ENCODE measurements at places on chromosomes 2 and 18. TPM values are rescaled to one million over a fixed set of nuclear protein-coding genes. Genes with fewer than 3 reads are reported as not detected.

PHLPP1 gene
- total RNA-seq = 21.1 TPM

DYNAP gene
- total RNA-seq = not detected

- DNase-seq = no peak
Measured at GRCh38 chr2:40165509-40165844, 286.4 kb downstream of the SLC8A1 start.

B3GNT7 gene
- total RNA-seq = 14.0 TPM

ABCG5 gene
- not detected for total RNA-seq

GRCh38 chr2:213187386-213187785 lies 36.0 kb upstream of the IKZF2 start:
- DNase-seq = no peak

CWC22 gene
- 35.2 TPM for total RNA-seq

DNA sequence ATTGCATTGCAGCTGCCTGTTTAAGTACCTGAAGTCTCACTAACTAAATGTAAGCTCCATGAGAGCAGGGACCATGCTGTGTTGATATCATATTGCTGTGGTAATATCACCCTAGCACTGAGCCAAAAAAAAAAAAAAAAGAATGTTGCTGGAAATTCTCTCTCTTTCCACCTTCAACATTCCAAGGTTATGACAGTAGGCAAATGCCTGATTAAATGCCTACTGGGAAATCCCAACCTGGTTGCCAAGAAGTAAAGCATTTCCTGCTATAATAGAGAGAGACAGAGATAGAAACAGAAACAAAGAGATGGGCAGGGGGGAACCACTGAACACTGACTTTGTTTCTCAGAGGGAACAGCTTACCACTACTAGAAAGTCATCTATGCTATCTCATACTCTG lies 1604.2 kb downstream of the LRP1B start:
- no peak for DNase-seq

DNA sequence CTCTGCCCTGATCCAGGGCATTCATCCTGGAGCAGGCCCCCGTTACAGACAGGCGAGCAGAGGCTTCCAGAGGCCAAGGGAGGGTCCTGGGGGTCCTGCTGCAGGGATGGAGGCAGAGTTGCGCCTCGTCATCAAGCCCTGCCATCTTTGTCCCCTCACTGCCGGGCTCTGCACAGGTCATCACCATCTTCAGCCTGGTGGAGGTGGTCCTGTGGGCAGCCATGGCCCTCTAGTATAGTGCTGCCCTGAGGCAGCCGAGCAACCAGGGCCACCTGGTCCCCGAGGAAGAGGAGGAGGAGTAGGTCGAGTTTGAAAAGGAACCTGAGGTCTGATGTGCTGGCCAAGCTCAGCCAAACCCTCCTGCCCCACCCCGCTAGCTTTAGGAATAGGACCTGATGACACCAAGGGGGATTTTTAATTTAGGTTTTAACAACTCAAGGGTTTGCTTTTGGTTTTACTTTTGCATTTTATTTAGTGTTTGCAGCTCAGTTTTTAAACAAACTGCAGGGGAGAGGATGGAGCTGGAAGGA lies 8.8 kb upstream of the ALPI start:
- DNase-seq = no peak

DNA sequence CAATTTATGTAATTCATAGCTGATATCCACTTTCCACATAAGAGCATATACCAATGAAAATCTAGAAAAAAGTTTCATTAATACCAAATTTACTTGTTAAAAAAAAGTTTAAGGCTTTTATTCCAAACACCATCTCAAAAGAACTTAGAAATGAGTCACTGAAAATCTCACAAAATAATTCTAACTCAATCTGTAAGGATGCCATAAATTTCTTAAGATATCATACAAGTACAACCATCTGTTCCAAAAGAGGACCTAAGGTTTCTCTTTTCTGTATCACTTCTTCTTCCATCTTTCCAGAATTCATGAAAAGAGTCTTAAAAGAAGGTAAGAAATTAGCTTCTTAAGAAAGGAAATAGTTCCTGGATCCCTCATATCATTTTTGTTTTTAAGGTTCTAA lies 60.4 kb downstream of the TRIP12 start:
- no peak for DNase-seq

DNA sequence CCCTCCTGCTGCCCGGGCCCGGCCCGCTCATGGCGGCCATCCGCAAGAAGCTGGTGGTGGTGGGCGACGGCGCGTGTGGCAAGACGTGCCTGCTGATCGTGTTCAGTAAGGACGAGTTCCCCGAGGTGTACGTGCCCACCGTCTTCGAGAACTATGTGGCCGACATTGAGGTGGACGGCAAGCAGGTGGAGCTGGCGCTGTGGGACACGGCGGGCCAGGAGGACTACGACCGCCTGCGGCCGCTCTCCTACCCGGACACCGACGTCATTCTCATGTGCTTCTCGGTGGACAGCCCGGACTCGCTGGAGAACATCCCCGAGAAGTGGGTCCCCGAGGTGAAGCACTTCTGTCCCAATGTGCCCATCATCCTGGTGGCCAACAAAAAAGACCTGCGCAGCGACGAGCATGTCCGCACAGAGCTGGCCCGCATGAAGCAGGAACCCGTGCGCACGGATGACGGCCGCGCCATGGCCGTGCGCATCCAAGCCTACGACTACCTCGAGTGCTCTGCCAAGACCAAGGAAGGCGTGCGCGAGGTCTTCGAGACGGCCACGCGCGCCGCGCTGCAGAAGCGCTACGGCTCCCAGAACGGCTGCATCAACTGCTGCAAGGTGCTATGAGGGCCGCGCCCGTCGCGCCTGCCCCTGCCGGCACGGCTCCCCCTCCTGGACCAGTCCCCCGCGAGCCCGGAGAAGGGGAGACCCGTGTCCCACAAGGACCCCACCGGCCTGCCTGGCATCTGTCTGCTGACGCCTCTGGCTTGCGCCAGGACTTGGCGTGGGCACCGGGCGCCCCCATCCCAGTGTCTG lies 767 bp downstream of the RHOB start:
- DNase-seq = no peak

GRCh38 chr18:71541643-71542042 lies 1002.5 kb downstream of the CBLN2 start:
- DNase-seq = no peak

RAB31 gene
- total RNA-seq = 51.0 TPM

- DNase-seq = no peak
Measured at GRCh38 chr2:99524056-99524455, 34.2 kb upstream of the REV1 start.

TNFAIP6 gene
- not detected for total RNA-seq

DNA sequence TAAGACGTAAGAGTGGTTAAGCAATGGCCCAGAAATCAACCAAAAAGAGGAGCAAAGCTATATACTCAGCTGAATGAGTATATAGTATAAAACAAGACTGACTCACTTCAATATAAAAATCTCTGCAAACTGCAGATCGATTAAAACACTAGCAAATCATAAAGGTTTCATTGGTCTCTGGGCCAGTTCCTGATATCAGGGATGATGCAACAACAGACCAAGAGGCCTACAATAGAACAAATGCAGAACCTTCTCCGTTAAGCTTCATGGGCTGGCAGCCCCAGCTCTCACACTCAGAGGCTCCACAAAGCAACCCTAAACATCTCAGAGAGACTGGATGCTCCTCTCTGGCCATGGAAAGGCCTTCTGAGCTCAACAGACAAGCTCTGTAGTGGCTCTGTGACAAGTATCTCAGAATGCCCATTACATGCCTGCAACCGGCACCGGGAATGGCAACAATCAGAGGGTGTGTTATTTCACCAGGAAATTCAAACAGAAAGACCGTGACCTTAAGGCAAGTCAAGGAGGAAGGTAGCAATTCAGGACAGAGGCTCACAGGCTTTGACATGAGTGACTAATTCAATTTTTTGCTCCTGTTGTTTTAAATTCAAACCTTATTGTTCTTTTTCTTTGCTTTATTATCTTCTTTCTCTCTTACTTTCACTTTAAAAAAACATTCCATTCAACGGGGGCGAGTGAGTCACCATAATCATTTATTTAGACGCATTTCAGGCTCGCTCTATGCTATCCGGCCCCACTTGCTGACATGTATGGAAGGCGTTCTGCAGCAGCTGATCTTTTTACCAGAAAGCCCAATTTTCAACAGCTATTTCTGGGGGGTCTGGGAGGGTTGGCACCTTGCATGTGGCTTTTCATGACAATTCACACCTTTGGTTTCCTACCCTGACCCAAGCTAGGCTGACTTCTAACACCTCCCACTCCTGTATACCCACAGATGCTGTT lies 15.1 kb downstream of the CYRIA start:
- DNase-seq = no peak

- no peak for DNase-seq
Measured at GRCh38 chr2:53787614-53788289, 908 bp downstream of the ERLEC1 start.

- DNase-seq = no peak
Measured at GRCh38 chr2:72109904-72110303, 37.8 kb downstream of the CYP26B1 start.

GRCh38 chr2:236934166-236934565 lies 151.5 kb upstream of the COPS8 start:
- no peak for DNase-seq

DNA sequence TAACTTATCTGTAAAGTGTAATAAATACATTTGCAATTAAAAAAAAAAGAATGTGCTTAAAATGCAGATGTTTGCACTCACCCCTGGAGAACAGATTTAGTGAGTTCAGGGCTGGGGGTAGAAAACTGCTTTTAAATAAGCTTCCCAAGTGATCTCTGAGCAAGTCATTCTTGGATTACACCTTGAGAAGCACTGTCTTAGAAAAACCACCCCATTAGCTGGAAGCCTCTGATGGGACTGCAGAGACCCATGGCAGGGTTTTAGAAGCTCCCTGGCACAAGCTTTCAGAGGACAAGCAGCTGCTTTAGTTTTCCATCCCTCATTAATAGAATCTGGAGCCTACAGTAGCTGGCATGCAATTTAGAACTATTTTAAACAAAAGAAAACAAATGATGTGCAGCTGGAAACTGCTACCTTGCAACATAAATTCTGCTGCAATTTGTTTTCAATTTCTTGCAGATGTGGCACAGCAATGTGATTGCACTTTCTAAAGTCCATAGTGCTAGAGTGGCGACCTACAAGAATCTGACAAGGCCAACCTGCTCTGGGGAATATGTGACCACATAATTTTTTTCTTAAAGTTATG lies 141.5 kb downstream of the CDC42EP3 start:
- no peak for DNase-seq

GRCh38 chr18:1002653-1003178 lies 98.0 kb downstream of the ADCYAP1 start:
- DNase-seq = peak; percentile 61

All from PC-9 (cell line).